ENCODE measurements at places on chromosomes 11 and 22. TPM values are rescaled to one million over a fixed set of nuclear protein-coding genes. Genes with fewer than 3 reads are reported as not detected.

The DRG1 gene
- total RNA-seq: 89.4 TPM

The PNPLA3 gene
- total RNA-seq: 2.9 TPM

The KRTAP5-10 gene
- total RNA-seq: not detected

The LSP1 gene
- 40.2 TPM for total RNA-seq

The TRABD gene
- 15.5 TPM for total RNA-seq

The BTBD18 gene
- not detected for total RNA-seq
